CD4-positive, alpha-beta T cell treated with Interleukin-15 for 1 hour (primary cell): ENCODE measurements at places on chromosomes 6 and 20.
A peak's percentile ranks its signal among the peaks of the same experiment; 100 is the strongest.

- no peak for DNase-seq
These were observed 74.6 kb downstream of the KIF16B start for GRCh38 chr20:16498526-16499253.

GRCh38 chr20:58023346-58023745, 205.1 kb downstream of the ANKRD60 start:
- no peak for DNase-seq

GRCh38 chr20:46703435-46703834, 6.0 kb upstream of the SLC2A10 start:
- DNase-seq: no peak

DNA sequence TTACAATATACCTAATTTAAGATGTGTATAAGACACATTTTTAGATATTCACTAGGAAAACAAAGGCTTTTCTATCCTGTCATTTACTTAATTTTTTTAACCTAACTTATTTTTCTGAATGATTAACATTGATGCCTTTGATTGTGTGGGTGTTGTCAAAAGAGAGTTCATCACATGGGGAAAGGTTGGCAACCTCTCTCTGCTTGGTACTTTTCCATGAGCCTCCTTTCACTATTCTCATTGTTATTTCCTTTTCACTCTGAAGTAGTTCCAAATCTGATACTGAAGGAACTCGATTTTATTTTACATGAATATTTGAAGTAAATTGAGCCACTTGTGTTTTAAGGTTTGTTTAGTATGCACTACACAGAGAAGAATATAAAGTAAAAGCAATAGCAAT, 35.9 kb downstream of the TPD52L1 start:
- DNase-seq: no peak

DNA sequence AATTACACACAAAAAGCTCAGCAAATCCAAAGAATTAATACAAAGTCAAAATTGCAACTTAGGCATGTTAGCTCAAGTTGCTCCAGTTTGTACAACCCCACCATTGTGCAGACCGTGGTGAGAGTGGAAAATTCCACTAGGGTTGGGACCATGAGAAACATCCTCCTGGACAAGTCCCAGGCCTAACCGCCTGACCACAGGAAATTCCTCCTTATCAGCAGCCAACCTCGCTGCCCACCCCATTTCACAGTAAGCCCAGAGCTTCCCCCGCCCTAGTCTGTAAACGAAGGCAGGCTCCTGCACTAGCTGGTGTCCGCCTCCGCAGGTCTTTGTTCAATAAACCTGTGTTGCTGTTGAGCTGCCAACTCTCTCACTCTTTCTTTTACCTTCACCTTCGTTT, 1023.3 kb downstream of the EYS start:
- DNase-seq: no peak

GRCh38 chr6:5525209-5525608, 263.9 kb downstream of the FARS2 start:
- no peak for DNase-seq

DNA sequence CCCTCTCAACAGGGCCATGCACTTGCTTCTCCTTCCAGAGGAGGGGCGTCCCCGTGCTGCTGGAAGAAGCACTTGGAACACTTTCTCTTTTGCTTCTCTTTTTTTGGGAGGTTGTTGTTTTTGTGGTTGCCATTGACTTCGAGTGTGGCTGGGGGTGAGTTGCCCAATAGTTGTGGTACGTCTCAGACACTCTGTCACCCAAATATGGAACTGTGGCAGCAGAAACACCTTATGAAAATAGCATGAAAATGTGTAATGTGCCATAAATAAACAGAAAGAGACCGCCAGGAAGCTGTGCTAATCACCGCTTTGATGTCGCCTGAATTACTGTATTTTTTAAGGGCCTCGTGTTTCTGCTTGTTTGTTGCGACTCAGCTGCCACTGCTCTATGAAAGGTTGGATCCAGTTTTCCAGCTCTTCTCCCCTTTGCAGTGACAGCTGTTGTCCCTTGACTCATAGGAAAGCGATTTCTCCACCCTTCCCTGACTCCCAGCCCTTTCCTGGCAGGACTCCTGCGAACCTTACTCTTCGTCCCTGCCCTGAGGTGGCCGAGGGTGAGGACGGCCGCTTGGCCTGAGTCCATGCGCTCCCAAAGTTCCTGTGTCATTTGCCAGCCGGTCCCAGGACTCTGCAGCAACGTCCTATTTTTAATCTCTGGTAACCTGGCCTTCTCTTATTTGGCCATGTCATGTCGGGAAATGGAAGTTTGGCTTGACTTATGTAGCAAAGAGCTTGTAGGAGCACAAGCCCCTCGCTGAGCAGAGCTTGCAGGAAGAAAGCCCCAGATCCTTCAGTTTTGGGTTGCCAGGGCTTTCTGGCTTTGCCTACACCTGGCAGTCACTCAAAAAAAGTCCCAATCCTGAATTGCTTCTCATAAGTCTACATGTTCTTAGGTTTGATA, 694.6 kb downstream of the QKI start:
- DNase-seq: peak; percentile 61

DNA sequence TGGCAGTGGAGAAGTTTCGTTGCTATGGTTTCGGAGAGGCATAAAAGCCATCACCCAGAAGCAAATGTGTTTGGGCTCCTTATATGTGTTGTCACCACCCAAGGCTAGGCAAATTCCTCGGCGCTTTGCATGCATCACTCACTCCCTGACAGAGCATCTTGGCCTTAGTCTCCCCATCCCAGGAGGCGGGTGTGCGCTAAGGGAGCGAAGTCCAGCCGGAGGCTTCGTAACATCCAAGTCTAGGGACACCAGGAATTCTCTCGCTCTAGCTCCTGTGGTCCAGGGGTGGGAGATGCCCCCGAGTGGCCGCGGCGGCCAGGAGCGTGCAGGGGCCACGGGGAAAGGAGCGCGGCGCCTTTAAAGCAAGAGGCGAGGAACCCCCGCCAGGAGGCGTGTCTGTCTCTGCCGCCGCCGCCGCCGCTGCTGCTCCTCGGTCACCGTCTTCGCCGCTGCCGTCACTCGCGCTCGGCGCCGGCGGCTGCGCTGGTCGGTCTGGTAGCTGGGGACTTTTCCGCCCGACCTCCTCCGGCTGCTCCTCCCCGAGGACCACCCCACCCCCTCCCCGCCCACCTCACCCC, at the start of gene GRIK2:
TSS of gene GRIK2 (plus strand) at position 458 of the 578 bp plus-strand sequence.
- DNase-seq: no peak

DNA sequence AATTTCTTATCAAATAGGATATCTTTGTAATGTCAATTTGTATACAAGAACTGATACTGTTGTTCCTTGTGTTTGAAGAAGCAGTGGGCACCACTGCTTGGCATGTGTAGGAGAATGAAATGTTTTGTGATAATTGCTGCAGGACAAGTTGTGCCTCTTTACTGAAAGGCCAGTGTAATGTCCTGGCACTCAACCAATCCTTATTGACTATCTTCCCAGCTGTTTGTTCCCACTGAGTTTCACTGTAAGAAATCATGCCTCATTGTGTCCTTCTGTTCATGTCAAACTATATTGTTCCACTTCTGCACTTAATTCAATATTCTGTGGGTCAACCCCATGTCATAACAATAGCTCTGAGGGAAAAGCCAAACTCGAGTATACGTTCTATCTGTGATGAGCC, 136.1 kb upstream of the FAM83B start:
- DNase-seq: no peak

- DNase-seq: no peak
These were observed 43.0 kb downstream of the FGD2 start for GRCh38 chr6:37048403-37048850.

- no peak for DNase-seq
These were observed 47.2 kb downstream of the KCNS1 start for GRCh38 chr20:45053430-45054351.

- DNase-seq: no peak
These were observed 1336.7 kb upstream of the CITED2 start for GRCh38 chr6:140711019-140711613.

GRCh38 chr20:39645131-39645530, 683.0 kb downstream of the DHX35 start:
- no peak for DNase-seq

GRCh38 chr20:32807706-32808105, 12.0 kb upstream of the MAPRE1 start:
- DNase-seq: no peak

DNA sequence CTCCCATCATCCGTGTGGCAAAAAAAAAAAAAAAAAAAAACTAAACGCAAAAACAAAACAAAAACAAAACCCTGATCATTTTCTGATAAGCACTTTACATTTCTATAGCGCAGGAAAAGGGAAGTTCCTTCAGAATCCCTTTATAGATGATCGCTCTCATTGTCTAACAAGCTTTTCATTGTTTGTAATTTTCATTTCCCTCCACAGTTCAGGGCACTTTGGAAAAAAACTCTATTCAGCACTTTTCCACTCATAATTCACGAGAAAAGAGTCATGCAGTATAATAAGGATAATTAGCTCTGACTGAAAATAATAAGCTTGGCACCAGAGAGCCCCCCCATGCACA, 89.4 kb upstream of the ATXN1 start:
- DNase-seq: no peak

DNA sequence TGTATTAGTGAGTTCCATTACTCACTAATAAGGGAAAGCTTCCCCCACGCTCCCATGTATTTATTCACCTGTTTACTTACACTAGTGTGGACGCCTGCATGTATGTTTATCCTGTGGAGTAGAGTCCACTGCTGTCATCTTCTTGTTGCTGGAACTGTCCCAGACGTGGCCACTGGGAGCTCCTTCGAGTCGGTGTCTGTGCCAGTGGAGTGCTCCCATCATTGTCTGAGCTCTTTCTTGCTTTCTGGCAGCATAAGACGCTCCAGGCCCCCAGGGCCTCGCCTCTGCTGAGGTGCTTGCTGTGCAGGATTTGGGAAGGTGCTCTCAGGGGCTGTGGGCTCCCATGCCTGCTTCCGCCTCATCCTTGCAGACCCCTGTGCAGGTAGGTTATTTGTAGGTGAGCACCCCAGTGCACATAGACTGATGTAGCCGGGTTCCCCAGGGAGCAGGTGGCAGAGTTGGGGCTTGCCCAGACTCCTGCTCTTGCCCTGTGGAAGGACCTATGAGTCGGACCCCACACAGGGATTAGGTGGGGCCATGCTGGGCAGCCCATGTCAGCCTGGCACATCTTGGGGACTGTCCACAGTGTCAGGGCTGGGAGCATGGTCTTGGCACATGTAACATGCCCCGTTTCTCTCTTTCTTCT, 16.6 kb downstream of the PHACTR3 start:
- DNase-seq: no peak

DNA sequence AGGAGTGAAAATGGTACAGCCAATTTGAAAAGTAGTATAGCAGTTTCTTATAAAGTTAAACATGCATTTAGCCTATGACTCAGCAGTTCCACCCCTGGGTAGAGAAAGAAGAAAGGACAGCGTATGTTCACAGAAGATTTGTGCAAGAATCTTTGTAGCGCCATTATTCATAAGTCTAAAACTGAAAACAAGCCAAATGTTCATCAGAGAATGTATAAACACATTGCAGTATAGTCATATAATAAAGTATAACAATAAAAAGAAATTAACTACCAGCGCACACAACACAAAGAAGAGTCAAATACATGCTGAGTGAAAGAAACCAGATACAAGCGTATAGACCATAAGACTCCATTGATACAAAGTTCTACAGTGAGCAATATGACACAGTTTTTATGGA, 294.0 kb downstream of the SAMD5 start:
- DNase-seq: no peak

- no peak for DNase-seq
These were observed 90.5 kb upstream of the EYA2 start for GRCh38 chr20:46804126-46804525.

DNA sequence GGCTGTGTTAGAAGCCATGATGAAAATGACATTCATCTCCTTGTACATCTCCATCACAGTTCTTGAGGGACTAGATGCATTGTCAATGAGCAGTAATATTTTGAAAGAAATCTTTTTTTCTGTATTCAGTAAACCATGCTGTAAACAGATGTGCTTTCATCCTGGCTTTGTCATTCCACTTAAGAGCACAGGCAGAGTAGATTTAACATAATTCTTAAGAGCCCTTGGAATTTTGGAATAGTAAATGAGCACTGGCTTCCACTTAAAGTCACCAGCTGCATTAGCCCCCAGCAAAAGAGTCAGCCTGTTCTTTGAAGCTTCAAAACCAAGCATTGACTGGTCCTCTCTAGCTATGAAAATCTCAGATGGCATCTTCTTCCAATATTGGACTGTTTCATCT, 197.8 kb upstream of the HDDC2 start:
- no peak for DNase-seq

DNA sequence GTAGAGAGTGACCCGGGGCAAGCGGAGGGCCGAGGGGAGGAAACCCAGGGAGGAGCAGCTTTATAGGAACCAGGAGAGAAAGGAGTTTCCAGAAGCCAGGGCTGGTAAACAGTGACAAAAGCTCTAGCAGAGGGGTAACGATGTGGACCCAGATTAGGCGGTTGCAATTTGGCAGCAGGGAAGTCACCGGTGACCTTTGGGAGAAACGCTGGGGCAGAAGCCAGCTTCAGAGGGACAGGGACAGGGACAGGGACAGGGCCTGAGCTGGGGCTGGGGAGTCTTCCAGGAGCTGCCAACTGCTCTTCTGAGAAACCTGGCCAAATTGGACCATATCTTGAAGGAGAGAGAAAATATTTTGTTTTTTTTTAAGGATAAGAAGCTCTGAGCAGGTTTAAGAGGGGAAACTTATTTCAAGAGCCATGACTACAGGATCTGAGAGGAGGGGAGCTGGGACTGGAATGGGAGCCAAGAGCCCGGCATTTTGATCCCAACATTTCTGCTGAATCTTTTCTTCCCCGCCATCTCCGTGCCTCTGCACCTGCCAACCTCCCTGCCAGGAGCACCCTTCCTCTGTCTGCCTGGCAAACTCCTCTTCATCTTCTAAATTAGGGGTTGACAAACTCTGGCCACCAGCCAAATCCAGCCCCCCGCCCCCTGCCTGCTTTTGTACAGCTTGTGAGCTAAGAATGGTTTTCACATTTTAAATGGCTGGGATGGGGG, 22.6 kb upstream of the PREX1 start:
- no peak for DNase-seq

DNA sequence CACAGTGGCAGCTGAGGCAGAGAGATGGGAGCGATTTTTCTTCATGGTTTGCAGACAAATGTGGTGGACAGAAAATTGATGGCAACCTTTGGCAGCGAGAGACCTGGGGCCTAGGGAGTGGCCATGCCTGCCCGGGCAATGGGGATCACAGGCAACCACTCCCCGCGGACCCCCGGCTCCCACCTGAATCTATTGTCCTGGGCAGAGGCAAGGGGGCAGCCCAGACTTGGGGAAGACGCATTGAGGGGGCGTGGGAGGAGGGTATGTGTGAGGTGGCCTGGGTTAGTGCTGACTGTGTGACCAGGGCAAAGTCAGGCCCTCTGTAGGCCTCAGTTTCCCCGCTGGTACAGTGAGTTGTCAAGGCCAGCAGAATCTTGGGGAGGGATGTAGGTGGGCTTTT, 53.6 kb upstream of the BLCAP start:
- DNase-seq: no peak

- DNase-seq: no peak
These were observed 72.8 kb downstream of the RTN4IP1 start for GRCh38 chr6:106556368-106556960.

GRCh38 chr20:14525426-14525825, 188.0 kb upstream of the FLRT3 start:
- DNase-seq: no peak

DNA sequence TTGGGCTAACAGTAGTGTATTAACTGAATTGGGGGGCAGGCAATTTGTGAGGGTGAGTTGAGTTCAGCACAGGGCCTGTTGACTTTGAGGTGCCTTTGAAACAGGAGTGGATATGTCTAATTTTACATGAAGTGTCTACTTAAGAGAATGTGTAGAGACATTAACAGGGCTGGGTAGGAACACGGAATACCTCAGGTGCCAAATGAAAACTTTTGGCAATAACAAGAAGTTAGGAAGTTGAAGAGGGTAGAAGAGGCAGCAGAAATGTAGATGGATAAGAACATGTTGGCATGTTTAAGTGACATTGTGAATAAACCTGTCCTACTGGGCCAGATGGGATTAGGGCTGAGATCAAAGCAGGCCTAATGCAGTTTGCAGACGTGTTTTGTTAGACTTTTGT, 117.0 kb downstream of the SLC16A10 start:
- DNase-seq: no peak
